ENCODE measurements at places on chromosomes 13 and 19. TPM values are rescaled to one million over a fixed set of nuclear protein-coding genes. Genes with fewer than 3 reads are reported as not detected.
A peak's percentile ranks its signal among the peaks of the same experiment; 100 is the strongest.

DNA sequence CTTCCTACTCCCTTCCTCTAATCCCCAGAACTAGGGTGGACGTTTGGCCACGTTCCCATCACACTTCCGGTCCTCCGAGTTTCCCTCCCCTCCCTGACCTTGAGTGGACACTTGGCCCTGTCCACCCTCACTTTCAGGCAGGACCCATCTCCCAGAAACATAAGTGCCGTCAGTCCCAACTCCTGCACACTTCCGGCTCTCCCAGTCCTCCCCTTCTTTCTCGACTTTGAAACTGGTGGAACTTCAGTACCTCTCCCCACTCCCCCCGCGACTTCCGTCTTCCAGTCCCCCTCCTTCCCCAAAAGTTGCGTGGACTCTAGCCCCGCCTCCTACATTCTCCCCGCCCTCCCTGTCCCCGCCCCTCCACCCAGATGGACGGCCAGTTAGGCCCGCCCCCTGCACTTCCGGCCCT, 278 bp upstream of the ZNF274 start:
- DNase-seq = no peak
- H3K4me3 ChIP-seq = peak overlapping the region; percentile 55
- H3K4me1 ChIP-seq = no peaks in the 10 kb centered on the region
- no peaks in the 10 kb centered on the region for H3K36me3 ChIP-seq

Gene OVOL3
- total RNA-seq = 0.44 TPM

DNA sequence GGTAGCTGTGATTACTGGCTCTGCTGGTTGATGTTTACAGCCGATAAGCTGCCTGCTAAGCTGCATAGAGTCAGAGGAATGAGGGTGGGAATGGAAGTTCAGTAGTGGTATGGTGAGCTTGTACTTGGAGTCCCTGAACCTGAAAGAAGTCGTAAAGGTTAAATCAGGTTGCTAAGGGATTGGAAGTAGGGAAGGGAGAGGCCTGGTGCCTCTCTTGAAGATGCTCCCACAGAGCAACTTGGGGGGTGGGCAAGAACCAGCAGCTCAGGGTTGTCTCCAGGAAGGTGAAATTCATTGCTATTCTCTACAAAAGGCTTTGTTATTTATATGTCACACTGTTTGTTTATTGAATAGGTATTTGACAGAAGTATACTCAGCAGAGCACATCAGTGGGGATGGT, 73.8 kb upstream of the OLFM4 start:
- H3K4me3 ChIP-seq = no peak overlapping the region
- no peaks in the 10 kb centered on the region for H3K36me3 ChIP-seq
- no peak for DNase-seq
- no peaks in the 10 kb centered on the region for H3K27me3 ChIP-seq
- H3K4me1 ChIP-seq = no peaks in the 10 kb centered on the region

DNA sequence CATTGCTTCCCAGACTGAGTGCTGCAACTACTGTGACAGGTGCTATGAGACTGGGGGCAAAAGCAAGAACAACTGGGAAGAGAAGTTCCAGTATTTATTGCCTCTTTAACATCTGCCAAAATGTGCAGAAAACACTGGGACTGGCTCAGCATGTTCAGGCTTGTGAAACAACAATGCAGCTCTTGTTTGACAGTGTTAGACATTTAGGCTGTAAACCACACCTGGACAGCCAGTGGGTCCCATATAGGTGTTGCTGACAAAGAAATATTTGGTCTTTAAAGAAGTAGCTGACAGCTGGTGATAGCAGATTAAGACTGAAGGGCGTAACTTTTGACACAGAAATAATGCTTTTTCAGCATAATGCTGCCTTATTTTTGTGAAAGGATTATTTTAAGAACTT, 88.1 kb downstream of the STOML3 start:
- no peaks in the 10 kb centered on the region for H3K27me3 ChIP-seq
- H3K4me1 ChIP-seq = no peaks in the 10 kb centered on the region
- no peak overlapping the region for H3K27ac ChIP-seq
- no peak for DNase-seq

DNA sequence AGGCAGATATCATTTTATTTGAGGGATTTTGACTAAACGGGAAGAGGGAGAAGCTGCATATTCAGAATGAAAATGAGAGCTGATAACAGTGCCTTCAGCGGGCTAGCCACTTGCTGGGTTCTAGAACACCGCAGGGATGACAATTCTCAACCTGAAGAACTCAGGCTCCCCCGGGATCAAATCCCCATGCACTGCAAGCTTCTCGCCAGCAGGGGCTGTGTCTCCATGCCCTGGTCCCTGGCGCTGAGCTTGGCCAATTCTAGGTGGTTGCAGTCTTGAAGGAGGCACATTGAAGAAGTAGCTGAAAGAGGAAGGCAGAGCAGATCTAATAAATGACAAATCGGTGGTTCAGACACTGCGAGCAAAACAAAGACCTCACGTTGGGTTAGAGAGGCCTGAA, 128.7 kb downstream of the UQCRFS1 start:
- no peak for DNase-seq
- H3K27me3 ChIP-seq = peaks cover 2% of the 10 kb centered on the region
- no peak overlapping the region for H3K4me3 ChIP-seq
- no peak overlapping the region for H3K27ac ChIP-seq
- no peaks in the 10 kb centered on the region for H3K4me1 ChIP-seq

- no peaks in the 10 kb centered on the region for H3K27me3 ChIP-seq
- no peaks in the 10 kb centered on the region for H3K36me3 ChIP-seq
- no peak for DNase-seq
- no peak overlapping the region for H3K27ac ChIP-seq
- H3K4me3 ChIP-seq = no peak overlapping the region
These were observed 68.1 kb downstream of the GNG7 start for GRCh38 chr19:2634228-2634951.

DNA sequence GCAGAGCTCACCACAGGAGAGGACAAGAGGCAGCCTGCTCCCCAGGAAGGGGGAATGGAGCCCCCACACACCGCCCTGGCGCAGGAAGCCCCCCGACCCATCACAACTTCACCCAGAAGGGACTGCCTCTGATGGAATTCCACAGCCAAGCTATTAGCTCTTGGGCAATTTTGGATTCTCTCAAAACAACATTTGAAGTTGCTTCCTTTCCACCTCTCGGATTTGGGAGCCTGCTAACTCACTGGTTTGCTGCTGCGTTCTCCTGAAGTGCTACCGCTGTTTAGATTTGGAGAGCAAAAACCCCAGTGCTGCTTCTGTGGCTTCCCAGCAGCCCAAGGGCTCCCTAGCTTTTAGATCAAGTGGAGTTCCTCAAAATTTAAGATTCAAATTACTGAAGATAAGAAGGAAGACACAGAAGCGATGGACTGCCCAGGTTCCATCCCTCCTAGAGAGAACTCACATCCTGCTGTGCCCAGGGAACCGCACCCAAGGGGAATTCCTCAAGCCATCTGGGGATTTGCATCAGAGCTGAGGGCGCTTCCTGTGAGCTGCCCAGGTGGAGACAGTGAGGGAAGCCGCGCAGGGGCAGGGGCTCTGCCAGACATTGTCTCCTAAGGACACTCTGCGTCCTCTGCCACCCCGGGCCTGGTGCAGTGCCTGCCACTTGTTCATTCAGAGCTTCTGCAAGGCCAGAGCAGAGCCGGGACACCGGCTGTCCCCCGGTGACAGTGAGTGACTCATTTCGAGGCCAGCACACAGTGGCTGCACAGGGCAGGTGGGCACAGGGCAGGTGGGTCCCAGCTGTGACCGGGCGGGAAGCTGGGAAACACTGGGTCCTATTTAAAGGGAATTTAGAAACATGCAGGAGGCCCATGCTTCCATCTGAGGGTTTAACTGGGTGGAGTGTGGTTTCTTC, 45.5 kb downstream of the COL4A1 start:
- no peak for DNase-seq
- no peaks in the 10 kb centered on the region for H3K27me3 ChIP-seq
- H3K4me1 ChIP-seq = no peaks in the 10 kb centered on the region
- no peak overlapping the region for H3K4me3 ChIP-seq
- H3K27ac ChIP-seq = no peak overlapping the region

GRCh38 chr19:8643860-8644653, 13.6 kb downstream of the NFILZ start:
- H3K27ac ChIP-seq = no peak overlapping the region
- H3K4me1 ChIP-seq = 0 out of 2 replicates have a peak, but pooled peaks cover 4% of the 10 kb centered on the region
- no peak for DNase-seq
- H3K4me3 ChIP-seq = no peak overlapping the region
- no peaks in the 10 kb centered on the region for H3K27me3 ChIP-seq

- no peak overlapping the region for H3K4me3 ChIP-seq
- DNase-seq = no peak
- no peaks in the 10 kb centered on the region for H3K4me1 ChIP-seq
These were observed 9.5 kb upstream of the URAD start for GRCh38 chr13:27997904-27998522.

DNA sequence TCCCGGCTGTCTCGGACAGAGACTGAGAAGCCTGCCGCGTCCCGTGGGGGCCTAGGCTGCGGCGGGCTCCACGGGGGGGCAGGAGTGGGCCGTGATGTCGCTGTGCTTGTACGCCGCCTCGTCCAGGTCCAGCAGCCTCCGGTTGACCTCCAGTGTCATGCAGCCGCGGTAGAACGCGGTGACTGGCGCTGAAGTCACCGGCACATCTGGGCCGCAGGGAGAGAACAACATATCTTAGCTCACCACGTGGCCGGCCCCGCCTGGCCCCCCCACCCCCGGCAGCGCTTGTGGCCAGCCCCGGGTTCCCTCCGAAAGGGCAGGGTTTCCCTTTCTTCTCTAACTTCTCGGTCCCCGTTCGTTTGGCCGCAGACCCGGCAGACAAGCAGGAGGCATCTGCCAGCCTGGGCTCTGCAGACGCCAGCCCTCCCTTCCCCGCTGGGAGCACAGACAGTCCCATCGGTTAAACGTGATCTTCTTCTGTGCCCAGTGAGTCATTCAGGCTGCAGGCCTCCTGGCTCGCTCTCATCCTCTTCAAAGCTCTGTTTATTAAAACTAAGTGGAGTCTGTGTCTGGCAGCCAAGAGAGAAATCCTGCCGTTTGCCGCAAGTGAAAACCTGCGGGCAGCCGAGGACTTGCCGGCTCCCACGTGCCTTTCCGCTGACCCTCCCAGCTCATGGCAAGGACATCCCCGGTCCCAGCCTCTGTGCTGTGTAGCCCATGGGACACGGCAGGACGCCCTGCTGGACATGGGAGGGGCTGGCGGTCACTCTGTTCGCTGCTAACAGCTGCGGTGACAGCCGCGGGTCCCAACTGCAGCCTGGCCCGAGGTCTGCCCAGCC, 42.8 kb downstream of the GAS6 start:
- H3K27ac ChIP-seq = peak overlapping the region; percentile 61
- H3K27me3 ChIP-seq = no peaks in the 10 kb centered on the region
- no peak overlapping the region for H3K4me3 ChIP-seq
- no peak for DNase-seq
- peaks cover 16% of the 10 kb centered on the region for H3K4me1 ChIP-seq

Gene PRTN3
- 1.5 TPM for total RNA-seq

GRCh38 chr13:39385621-39386231, 217.3 kb downstream of the LHFPL6 start:
- no peaks in the 10 kb centered on the region for H3K4me1 ChIP-seq
- DNase-seq = no peak
- peak overlapping the region; percentile 54 for H3K27ac ChIP-seq
- H3K27me3 ChIP-seq = no peaks in the 10 kb centered on the region
- no peak overlapping the region for H3K4me3 ChIP-seq
- no peaks in the 10 kb centered on the region for H3K36me3 ChIP-seq

Gene SRRM5
- 0.10 TPM for total RNA-seq

GRCh38 chr13:44576351-44577235, 463 bp upstream of the TSC22D1 start:
- H3K27ac ChIP-seq = peak overlapping the region; percentile 74
- peak overlapping the region; percentile 70 for H3K4me3 ChIP-seq
- DNase-seq = no peak
- H3K36me3 ChIP-seq = no peaks in the 10 kb centered on the region
- no peaks in the 10 kb centered on the region for H3K27me3 ChIP-seq

Gene MAMSTR
- 3.3 TPM for total RNA-seq
